ENCODE measurements at places on chromosomes 6 and 20.
A peak's percentile ranks its signal among the peaks of the same experiment; 100 is the strongest.

DNA sequence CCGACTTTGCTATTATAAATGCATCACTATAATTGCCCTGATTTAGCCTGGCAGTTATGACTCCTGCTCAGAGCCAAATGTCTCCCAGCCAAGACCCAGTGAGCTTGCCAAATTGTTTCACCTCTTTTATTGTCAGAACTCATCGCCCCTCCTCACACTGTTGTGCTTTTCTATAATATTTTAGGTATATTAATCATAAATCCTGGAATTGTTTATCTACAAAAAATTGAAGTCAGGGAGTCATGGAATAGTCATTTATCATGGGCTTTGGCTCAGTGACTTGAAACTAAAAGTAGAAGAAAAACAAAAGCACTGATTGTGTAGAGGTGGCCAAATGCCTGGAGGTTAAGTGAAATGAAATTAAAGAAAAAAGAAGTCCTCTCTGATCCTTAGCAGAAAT, 85.6 kb downstream of the PFDN4 start:
- no peak for DNase-seq

DNA sequence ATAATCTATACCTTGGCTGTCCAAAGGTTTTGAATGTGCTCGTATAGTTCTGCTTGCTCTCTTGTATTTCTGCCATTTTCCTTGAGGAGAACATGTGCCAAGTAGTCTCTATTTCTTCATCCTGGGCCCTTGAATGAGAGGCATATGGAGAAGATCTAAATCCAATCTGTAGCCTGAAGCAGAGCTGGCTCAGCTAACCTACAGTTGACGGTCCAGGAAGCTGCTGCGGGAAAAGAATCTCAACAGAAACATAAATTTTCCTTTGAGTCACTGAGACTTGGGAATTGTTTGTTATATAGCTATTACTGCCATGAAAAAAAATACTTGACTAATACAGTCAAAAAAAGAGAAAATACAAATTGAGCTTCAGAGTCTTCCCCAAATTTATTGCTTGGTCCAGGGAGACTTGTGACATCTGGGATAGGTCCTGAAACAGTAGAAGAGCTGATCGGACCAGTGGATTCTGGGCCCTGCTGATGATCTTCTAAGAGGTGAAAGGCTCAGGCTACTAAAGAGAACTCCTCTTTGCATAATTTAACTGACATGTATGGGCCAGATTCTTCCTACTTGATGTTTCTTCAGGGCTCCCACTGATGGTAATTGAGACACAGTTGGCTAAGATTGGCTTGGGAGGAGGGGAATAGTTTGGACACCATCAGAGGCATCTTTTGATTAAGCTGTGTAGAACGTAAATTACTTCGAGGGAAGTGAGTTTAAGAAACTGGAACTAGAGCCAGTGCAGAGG, 29.9 kb upstream of the PLCB4 start:
- no peak for DNase-seq

DNA sequence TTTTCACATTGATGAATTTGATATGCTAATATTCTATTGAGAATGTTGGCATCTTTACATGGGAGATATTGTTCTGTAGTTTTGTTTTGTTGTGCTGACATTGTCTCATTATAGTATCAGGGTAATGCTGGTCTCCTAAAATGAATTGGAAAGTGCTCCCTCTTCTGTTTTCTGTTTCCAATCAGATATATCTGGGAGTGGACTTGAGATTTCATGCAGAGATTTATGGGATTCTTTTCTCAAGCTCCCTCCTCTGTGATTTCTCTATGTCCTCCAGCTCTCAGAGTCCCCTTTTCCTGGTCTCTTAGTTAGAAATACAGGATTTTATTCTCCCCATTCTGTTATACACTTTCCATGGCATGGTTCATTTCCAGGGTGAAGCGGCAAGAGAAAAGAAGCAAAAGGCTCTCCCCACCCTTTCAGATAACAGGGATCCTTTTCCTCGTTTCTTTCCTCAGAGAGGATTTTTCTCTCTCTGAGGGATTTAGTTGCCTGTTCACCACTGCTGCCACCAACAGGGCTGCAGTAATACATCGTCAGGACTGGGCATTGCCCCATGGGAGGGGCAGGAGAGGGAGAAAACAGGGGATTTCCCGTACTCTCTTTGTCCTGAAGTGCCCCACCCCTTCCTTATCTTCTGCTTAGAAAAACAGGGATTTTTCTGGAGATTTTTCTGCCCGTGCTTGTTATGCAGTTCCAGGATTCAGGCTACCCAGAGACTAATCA, 59.3 kb upstream of the STMND1 start:
- peak; percentile 38 for DNase-seq

DNA sequence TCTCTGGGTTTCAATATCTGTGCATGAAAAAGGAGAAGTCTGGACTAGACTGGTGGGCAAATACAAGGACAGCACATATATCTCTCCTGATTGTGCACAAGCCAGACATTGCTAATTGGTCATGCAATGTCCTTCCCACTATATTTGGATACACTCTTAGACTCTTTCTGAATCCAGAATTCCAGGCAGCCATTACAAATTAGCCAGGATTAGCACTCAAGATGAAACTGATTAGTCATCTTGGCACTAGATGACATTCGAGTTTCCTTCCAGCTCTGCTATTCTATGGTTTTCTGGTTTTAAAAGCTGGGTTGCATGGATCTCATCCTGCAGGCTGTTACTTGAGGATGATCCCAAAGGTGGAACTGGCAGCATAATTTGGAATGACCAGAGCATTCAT, 73.2 kb downstream of the SCP2D1 start:
- DNase-seq = no peak

GRCh38 chr20:23637282-23638221, at the start of gene CST3:
TSS of gene CST3 (minus strand) at chr20:23637955. CDS start at chr20:23637862, 93 bp downstream.
- DNase-seq = peak; percentile 62

DNA sequence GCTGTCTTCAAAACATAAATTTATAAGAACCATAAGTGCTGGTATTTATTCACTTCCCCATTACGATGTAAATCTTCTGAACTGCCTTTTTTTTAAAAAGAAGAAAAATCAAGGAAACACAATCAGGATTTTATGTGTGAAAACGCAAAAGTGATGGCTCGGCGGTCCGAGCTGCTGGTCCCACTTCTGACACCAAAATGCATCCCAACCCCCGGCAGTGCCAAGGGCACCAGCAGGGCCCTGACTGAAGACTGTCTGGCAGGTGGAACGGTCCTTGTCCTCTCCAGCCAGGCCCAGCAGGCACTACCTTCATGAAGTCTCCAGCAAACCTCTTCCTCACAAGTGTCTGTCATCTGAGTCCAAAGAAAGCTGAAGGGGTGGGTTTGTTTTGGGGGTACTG, 41.2 kb downstream of the TBC1D7 start:
- no peak for DNase-seq

- no peak for DNase-seq
These were observed 24.9 kb upstream of the ASIP start for GRCh38 chr20:34216382-34216742.

DNA sequence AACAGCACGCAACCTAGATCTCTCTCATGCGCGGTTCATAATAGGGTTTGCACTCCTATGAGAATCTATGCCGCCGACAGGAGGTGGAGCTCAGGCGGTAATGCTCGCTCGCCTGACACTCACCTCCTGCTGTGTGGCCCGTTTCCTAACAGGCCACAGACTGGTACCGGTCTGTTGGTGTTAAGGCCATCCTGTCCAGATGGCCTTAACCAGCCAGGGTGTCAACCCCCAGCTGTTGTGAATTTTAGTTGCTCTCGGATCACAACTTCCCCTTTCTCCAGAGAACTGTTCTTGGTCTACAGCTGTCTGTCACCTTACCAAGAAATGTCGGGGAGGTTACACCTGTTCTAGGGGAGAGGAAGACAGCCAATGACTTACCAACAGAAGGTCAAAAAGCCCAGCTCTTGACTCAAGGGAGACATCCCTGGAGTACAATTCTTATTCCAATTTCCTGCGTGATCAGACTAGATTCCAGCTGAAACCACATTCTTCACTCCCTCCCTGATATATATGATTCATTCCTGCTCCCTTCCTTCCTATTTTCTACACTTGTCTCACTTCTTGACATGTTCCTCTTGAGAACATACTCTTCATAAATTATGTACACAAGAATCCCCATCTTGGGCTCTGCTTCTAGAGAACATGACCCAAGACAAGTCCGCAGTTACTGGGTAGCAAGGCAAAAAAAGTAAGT, 23.1 kb upstream of the DNAAF9 start:
- DNase-seq = no peak

- DNase-seq = no peak
These were observed 60.4 kb downstream of the RAB44 start for GRCh38 chr6:36757943-36758508.

DNA sequence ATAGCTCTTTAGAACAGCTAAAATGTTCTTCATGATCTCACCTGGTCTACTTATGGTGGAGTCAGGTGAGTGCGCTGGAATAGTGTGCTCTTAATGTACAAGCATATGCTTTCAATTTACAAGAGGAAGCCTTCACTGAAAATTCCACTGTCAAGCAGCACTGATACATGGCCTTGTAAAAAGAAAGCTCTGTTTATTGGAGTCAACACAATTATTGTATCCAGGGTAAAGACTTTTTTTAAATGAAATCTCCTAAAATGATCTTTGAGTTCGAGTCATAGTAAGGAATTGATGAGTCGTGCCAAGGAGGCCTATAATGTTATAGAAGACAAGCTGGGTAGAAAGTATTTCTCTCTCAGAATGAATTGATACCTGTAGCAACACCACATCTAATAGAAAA, 41.6 kb upstream of the CARMIL1 start:
- DNase-seq = no peak

DNA sequence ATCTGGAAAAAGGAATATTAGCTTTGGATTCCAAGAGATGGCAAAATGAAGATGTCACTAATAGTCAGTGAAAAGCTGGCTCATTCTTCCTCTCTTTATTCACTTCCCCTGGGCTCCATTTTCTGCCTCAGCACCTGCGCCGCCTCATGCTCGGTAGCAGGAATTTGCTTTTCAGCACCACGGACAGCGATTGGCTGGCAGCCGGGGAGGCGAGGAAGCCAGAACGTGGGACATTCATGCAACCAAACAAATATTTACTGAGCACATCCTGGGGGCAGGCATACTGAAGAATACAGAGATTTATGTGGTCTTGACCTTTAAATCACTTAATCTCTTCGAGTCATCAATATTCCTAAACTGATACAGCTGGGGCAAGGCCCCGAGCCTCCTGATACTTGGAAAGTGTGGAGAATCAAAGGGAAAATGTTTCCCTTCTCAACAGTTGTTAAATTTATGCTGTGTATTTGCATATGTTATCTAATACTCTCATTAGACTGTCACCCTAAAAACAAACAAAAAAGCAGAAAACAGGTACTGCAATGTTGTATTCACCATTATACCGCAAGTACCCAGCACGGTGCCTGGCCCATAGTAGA, 12.1 kb upstream of the PDYN start:
- peak; percentile 17 for DNase-seq

- DNase-seq = no peak
These were observed 23.9 kb downstream of the MAP7 start for GRCh38 chr6:136526196-136526930.

DNA sequence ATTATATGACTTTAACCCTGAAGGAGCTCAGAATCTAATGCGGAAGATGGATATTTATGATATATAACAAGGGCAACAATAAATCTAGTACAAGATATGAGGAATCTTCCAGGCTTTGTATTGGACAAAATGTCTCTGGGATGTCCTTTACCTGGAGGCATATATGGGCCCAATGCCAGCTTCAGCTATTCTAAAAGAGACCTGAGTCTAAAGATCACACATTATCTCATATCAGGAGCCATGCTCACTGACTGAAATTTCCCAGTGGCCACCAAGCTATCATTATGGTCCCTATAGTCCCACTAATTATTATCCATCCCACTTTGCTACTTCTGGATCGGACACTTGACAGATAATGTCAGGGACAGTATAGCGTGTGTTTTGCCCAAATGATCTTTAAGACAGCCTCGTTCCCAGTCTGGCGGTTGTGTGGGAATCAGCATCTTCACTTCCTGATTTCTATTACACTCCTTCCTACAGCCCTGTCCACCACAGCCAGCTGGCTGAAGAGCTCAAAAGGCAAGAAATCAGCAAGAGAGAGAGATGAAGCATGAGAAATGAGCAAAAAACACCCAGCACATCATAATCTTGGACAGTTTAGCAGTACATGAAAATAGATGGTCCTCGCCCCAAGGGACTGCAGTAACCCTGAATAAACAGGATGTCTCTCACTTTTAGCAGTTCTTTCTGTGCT, 34.9 kb downstream of the KLHL31 start:
- DNase-seq = no peak

- no peak for DNase-seq
These were observed at the start of gene PHF10 for GRCh38 chr6:169724494-169725124. TSS of gene PHF10 (minus strand) at chr6:169724500. CDS start at chr6:169723931, 569 bp downstream.

GRCh38 chr6:144612811-144613210, 327.7 kb downstream of the UTRN start:
- no peak for DNase-seq

- DNase-seq = no peak
These were observed 175.8 kb upstream of the SALL4 start for GRCh38 chr20:51978070-51978501.

- DNase-seq = no peak
These were observed 17.1 kb downstream of the WRNIP1 start for GRCh38 chr6:2782356-2782708.

DNA sequence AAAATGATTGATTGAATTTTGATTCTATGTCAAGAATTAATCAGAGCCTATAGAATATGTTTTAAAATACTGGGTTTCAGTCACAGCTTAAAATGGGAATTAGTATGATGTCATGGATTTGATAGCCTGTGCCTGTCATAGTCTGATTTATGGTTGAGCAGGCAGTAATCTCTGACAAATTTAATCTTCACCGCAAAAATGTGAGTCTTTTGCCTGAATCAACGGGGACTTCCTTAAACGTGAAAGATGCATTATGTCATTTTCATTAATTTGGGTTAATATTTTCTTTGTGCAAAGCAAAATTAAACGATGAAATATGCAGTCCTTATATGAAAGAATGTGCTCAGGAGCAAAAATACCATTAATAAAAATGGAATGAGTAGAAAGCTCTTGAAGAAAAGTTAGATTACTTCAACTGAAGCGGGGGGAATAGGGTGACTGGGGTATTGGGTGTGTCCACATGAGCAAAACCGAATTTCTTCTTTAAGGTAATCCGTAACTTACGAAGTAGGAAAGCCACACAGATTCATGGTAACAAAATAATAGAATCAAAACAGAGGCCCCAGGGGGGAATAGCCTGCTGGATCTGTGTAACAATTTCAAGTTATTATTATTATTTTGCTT, 339.6 kb upstream of the NOX3 start:
- no peak for DNase-seq
